ENCODE measurements at places on chromosomes 6 and 20.

DNA sequence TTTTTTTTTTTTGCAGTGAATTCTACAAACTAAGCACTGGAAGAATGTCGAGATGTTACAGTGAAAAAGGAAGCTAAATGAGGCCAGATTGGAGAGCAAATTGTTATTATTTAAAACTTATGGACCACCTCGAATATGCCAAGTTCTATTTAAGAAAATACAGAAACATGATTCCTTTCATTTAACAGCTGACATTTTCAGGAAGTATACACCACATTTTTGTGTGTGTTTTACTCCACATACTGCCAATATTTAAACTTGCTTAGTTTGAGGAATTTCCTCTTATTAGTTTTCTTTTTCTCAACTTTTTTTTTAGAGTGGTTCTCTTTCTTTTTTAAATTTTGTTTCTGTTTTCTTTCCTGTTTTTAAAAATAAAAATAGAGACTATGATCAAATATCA lies 37.0 kb upstream of the GCLC start:
- DNase-seq, result no peak

GRCh38 chr6:144265390-144265789 lies 19.7 kb upstream of the UTRN start:
- DNase-seq, result no peak

DNA sequence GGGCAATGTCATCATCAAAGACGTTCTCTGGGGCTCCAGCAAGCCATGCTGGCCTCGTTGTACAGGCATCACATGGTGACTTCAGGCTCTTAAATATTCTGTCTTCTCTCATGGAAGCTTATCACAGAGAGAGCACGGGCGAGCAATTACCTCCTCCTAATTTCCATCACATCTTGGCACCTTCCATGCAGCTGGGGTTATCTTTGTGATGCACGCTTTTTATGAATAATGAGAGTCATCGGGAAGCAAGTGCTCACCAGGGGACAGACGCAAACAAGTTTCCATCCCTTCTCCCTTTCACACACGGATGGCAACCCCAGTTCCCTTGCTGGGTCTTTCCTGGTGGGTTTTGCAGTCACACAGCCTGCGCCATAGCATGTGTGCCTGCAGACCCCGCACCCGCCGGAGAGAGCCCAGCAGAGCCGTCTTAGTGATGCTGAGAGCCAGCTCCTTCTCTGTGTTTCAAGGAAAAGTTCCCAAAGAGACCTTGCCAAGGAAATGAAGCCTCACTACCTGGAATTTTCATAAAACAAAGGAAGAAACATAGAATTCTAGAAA lies 116.3 kb upstream of the AFDN start:
- no peak for DNase-seq

- DNase-seq, result no peak
These were observed 297.5 kb upstream of the FOXQ1 start for GRCh38 chr6:1014431-1014807.

- no peak for DNase-seq
These were observed 234.9 kb upstream of the MCHR2 start for GRCh38 chr6:100228834-100229441.

DNA sequence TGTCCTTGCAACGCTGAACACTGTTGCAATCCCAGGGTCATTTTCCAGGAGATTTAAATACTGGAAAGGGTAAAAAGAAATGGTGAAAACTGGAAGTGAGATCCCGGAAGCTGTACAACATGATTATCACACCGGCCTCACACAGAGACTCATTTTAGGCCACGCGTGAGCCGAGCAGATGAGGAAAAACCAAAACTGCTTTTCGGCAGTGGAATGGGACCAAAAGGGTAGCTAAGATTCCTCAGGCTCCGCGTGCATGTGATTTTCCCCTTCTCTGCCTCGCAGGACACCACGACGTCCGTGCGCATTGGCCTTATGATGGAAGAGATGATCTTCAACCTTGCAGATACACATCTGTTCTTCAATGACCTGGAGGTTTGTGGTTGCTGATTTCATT lies 213.7 kb downstream of the ZMYND8 start:
- no peak for DNase-seq

GRCh38 chr6:30744054-30744805 lies at the start of gene IER3:
Gene IER3 (minus strand): TSS chr6:30744547. CDS start chr6:30744518, 29 bp downstream.
- peak; percentile 77 for DNase-seq

DNA sequence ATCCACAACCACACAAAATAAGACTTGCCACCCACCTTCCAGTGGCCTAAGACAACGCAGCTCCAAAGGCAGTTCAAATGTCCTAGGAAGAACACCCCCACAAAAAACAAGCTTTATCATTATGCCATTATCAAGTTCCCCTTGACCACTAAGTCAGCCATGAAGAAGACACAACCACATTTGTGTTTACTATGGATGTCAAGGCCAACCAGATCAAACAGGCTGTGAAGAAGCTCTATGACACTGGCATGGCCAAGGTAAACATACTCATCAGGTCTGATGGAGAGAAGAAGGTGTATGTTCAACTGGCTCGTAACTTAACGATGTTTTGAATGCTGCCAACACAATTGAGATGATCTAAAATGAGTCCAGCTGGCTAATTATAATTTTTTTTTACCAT lies 26.1 kb downstream of the SEC63 start:
- no peak for DNase-seq

- DNase-seq, result no peak
These were observed 180.1 kb upstream of the MMS22L start for GRCh38 chr6:97462938-97463598.

GRCh38 chr6:4914420-4915159 lies 89.2 kb downstream of the RPP40 start:
- no peak for DNase-seq

DNA sequence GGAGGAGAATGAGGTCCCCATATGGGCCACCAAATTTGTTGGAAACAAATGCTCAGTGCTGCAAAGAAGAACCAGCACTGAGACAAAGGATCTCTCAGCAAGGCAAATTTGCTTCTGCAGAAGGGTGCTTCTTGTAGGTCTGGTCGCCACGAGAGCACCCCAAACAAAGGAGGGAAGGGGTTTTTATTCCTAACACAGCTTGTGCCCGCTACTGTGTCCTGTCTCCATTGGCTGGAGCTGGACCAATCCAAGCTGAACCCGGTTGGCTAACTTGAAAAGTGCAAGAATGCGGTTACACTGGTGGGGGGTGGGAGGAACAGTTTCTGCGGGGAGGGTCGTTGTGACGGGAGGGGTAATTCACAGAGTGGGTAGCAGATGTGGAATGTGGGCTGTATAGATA lies 54.1 kb upstream of the TULP1 start:
- no peak for DNase-seq

- DNase-seq, result no peak
These were observed 3.9 kb downstream of the ZFP57 start for GRCh38 chr6:29676981-29677601.
